ENCODE measurements at places on chromosomes 2 and 18.

DNA sequence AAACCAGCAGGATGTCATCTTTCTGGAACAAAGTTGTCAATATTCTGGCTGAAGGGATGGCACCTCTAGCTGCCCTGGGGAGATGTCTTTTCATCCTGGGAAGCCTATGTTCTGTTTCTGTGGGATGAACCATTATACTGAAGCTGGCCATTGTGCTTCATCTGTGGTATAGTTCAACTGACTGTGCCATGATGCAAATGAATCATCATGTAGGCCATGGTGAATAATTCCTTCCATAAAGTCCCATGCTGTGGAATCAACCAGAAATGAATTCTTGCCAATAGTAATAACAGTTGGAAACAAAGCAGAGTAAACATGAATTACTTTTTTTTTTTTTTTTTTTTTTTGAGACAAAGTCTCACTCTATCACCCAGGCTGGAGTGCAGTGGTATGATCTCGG, 64.1 kb upstream of the CNGA3 start:
- DNase-seq = no peak

GRCh38 chr2:181828122-181828705, 63.3 kb upstream of the ITPRID2 start:
- no peak for DNase-seq

DNA sequence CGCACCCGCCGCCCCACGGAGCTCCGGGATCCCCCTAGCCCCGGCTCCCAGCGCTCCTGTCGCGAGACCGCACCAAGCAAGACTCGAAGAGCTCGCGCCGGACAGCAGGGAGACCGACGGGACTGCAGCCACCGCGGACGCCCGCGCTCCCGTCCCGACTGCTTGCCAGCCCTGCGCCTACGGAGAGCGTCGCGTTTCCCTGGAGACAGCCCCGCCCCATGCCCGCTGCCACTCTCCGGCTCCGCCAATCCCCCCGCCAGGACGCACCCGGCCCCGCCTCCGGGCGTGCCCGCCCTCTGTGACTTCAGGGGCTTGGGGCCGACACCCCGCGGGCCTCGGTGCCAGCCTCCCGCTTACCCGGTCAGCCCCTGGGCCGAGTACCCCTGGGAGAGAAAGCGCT, at the start of gene ANKMY1:
ANKMY1 (minus strand) TSS at position 181 of the 400 bp plus-strand sequence. CDS start 653 bp downstream, outside the sequence.
- no peak for DNase-seq

- DNase-seq = peak; percentile 99
These were observed 7.4 kb upstream of the B3GNT7 start for GRCh38 chr2:231387904-231388724.

Data from globus pallidus (tissue), 1 donor.